ENCODE measurements at places on chromosomes 12 and 14. TPM values are rescaled to one million over a fixed set of nuclear protein-coding genes. Genes with fewer than 3 reads are reported as not detected.

CISTR gene
- not detected for total RNA-seq

SLC6A12 gene
- total RNA-seq, result not detected

NUAK1 gene
- total RNA-seq, result 14.9 TPM

DNA sequence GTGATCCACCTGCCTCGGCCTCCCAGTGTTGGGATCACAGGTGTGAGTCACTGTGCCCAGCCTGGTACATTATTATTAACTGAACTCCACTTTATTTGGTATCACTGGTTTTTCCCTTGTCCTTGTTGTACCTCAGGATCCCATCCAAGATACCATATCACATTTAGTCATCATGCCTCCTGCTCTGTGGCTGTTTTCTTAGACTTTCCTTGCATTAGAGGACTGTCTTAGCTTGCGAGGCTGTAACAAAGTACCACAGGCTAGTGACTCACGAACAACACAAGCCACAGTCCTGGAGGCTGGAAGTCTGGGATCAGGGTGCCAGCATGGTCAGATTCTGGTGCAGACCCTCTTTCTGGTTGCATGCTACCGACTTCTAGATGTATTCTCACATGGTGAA is 12.2 kb downstream of the KLC1 start:
- DNase-seq, result peak; percentile 89

DNA sequence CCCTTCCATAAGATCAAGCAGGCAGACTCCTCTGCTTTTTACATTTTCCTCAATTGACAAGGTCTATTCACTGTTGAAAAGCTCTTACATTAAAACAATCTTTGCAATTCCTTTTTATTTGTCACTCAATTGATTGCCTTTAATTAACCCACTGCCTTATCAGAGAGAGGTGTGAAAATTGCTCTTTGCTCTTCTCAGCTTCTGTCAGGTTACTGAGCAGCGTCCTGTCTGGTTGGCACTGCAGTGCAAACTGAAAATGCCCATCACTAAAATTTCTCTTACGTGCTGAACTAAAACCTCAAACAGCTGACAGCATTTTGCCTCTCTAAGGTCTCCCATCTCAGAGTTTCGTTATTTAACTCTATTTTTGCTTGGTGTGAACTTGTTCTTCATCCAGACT is 504.1 kb upstream of the ATXN7L3B start:
- DNase-seq, result no peak

DNA sequence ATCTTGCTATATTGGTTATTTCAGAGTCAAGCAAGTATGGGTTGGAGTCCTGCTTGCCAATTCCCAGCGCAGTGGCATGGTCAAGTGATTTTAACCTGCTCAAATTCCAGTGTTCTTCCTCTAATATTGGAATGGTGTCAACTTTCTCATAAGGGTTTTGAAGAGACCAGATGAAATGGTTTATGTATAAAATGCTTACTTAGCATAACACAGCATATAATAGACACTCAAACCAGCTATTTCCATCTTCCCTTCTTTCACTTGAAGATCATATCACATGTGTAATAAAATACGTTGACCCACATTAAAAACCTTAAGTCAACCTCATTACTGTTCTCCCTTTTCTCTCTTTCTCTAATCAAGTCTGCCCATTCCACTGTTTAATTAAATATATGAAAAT is 144.0 kb downstream of the NAV3 start:
- DNase-seq, result no peak
